ENCODE measurements at places on chromosomes 13 and 19.

DNA sequence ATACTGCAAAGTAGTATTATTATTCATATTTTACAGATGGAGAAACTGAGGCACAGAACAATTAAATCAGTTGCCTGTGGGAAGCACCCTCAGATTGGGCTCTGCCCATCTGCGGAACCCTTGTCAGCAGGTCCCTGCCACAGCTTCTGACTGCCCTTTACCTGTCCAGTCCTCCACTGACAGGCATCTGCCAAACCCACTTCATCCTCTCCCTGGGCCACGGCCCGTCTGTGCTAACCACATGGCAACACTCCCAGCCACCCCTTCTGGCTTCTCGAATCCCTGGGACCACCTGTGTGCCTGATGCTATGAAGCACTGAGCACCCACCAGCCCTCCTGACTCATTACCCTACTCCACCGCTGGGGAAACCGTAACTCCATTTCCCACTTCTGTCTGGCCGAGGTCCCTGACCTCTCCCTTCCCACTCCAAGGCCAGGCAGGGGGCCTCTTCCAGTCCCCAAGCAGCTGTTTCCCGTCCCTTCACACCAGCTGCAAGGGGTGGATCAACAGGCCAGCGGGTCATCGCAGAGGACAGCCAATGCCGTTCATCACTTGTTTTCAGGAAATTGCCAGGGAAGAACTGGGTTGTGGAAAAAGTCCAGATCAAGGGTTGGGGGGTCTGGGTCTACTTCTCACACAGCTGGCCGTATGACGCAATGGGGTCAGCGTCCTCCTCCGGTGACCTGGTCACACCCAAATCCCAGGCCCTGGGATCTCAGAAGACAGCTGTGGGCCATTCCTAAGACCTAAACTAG lies 2.5 kb downstream of the KANK3 start:
- no peak for DNase-seq

- no peak for DNase-seq
Observed at GRCh38 chr13:98236197-98236596, 59.1 kb upstream of the RNF113B start.

GRCh38 chr19:7720351-7720750 lies 11.6 kb downstream of the CLEC4G start:
- no peak for DNase-seq

GRCh38 chr19:15108845-15109767 lies 1.9 kb downstream of the SYDE1 start:
- DNase-seq, result no peak

DNA sequence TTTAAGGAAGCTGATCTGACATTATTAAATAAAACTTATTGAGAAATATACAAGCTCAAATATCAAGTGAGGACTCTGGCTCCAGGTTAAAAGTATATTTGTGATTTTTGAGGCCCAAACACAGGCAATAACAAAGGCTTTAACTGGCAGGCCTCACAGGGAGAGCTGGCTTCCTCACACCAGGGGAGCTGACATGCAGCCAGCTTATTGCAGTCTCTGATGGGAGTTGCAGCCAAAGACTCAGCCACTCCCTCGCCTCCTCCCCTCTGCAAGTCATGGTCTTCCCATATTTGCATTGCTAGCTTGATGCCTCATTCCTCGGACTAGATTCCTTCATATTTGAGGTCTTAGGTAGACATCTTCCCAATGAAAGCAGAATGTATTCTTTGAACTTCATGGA lies 647.1 kb upstream of the SLITRK6 start:
- DNase-seq, result peak; percentile 35
